Thyroid gland (tissue), 4 donors: ENCODE measurements at places on chromosomes 11 and 22. TPM values are rescaled to one million over a fixed set of nuclear protein-coding genes. Genes with fewer than 3 reads are reported as not detected.

GRCh38 chr11:64071849-64072248 is 36.1 kb downstream of the FLRT1 start:
- DNase-seq: peak; percentile 45

- DNase-seq: no peak
These were observed 10.4 kb downstream of the OR51T1 start for GRCh38 chr11:4891996-4892640.

Gene PATL1
- 19.8 TPM for total RNA-seq

- DNase-seq: no peak
These were observed 531.1 kb downstream of the BRD1 start for GRCh38 chr22:49296561-49296960.

GRCh38 chr11:44443836-44444769 is 121.4 kb upstream of the CD82 start:
- no peak for DNase-seq

- DNase-seq: no peak
These were observed 125.3 kb upstream of the C11orf58 start for GRCh38 chr11:16613262-16613511.
